ENCODE measurements at places on chromosomes 6 and 20.

- no peak for DNase-seq
Measured at GRCh38 chr6:13038315-13038714, 290.0 kb downstream of the TBC1D7 start.

- no peak for DNase-seq
Measured at GRCh38 chr6:148251891-148252290, 90.7 kb upstream of the SASH1 start.

GRCh38 chr20:17648791-17649730 is 33.0 kb downstream of the RRBP1 start:
- no peak for DNase-seq

GRCh38 chr20:51385646-51386530 is 156.6 kb downstream of the NFATC2 start:
- DNase-seq = no peak
